ENCODE measurements at places on chromosomes 4 and X. TPM values are rescaled to one million over a fixed set of nuclear protein-coding genes. Genes with fewer than 3 reads are reported as not detected.

TXK gene
- not detected for total RNA-seq

GPC4 gene
- 21.1 TPM for total RNA-seq

TMEM144 gene
- 1.6 TPM for total RNA-seq

CSAG1 gene
- total RNA-seq = not detected

RAB33A gene
- 18.5 TPM for total RNA-seq

SMIM31 gene
- not detected for total RNA-seq

USP17L18 gene
- total RNA-seq = not detected

GAGE13 gene
- not detected for total RNA-seq

POU3F4 gene
- 13.0 TPM for total RNA-seq

RENBP gene
- total RNA-seq = 11.8 TPM

ZFYVE28 gene
- 1.4 TPM for total RNA-seq

SHROOM2 gene
- 10.3 TPM for total RNA-seq

GRCh38 chr4:39004758-39005157, 27.5 kb downstream of the TMEM156 start:
- DNase-seq = no peak
- no peaks in the 10 kb centered on the region for H3K4me1 ChIP-seq
- H3K36me3 ChIP-seq = peaks cover 3% of the 10 kb centered on the region
- H3K4me3 ChIP-seq = no peak overlapping the region
- peaks cover 4% of the 10 kb centered on the region for H3K27me3 ChIP-seq

GRCh38 chr4:99803566-99804101, 13.0 kb upstream of the DAPP1 start:
- peaks cover 20% of the 10 kb centered on the region for H3K4me1 ChIP-seq
- H3K4me3 ChIP-seq = no peak overlapping the region
- H3K27ac ChIP-seq = no peak overlapping the region
- no peak for DNase-seq

DNA sequence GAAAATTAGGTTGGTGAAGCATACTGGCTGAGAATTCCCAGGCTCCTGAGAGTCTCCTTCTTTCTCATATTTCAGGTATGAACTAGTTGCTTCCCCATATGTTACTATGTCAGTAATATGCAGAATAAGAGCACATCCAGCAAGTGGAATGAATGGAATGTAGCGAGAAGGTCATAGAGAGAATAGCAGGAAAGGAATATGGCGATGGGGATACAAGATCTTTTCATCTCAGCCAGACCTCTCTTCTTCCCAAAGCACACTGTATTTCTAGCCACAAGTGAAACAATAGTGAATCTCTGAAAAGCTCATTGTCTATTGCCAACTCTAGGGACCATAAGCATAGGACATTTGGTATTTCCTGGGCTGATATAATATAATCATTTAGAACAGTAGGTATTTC, 54.6 kb upstream of the MMAA start:
- H3K27ac ChIP-seq = no peak overlapping the region
- H3K27me3 ChIP-seq = no peaks in the 10 kb centered on the region
- H3K4me3 ChIP-seq = no peak overlapping the region
- peaks cover 37% of the 10 kb centered on the region for H3K36me3 ChIP-seq

- H3K36me3 ChIP-seq = peaks cover 5% of the 10 kb centered on the region
- no peaks in the 10 kb centered on the region for H3K27me3 ChIP-seq
- no peak overlapping the region for H3K4me3 ChIP-seq
Observed at GRCh38 chrX:10893976-10894375, 217.2 kb upstream of the HCCS start.

DNA sequence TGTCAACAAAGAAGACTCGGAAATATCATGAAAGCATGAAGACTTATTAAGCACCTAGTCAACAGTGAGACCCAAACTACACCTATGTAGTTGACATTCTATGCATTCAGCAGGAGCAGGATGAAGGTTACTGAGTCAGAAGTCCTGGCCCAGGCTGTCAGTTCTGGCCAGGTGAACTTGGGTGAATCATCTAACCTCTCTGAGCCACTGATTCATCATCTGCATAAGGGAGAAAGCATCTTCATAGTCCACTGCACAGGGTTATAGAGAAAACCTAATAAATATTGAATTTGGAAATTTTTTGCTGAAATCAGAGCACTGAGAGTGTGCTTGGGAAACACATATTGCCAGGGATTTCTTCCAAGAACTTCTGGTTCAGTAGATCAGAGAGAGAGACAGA, 296.0 kb upstream of the SFRP2 start:
- no peaks in the 10 kb centered on the region for H3K36me3 ChIP-seq
- H3K27ac ChIP-seq = no peak overlapping the region
- H3K4me3 ChIP-seq = no peak overlapping the region
- peaks cover 12% of the 10 kb centered on the region for H3K4me1 ChIP-seq

DNA sequence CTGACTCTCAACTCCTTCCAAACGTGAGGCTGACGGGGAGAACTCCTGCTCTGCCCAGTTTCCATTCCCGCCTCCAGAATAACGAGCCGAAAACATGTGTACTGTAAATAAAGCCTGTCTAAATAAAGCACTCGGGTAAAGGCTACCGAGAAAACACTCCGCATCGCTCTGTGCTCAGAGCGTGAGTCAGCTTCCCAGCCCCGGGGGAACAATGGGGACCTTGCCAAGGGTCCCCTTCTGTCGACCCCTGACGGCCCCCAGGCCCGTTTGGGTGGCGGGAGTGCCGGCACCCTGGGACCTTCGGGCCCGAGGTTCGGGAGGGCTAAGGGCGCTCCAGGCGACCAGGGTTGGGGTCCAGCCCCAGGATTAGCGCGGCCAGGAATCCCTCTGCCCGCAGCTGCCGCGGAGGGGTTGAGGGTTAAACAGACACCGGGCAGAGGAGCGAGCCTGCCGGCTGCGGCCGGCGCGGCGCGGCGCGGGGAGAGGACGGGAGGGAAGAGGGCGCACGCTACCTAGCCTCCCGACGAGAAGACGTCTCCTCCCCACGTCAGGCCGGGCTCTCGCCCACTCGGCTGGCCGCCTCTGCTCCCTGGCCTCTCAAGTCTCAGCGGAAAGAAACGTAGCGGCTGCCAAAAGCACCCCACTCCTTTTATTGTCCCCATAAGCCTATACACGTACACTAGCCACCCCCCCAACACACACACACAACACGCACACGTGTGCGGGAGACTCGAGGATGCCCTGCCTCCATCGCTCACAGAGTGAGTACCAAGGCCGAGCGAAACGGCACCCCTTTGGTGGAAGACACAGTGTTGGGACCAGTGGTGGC, 85.5 kb downstream of the BCOR start:
- H3K36me3 ChIP-seq = no peaks in the 10 kb centered on the region
- no peak for DNase-seq
- H3K27ac ChIP-seq = peak overlapping the region; percentile 89

- H3K27ac ChIP-seq = no peak within 1 kb of the TSS
- peaks cover 20% of the 10 kb centered on the region for H3K4me1 ChIP-seq
- no peaks in the 10 kb centered on the region for H3K36me3 ChIP-seq
- H3K27me3 ChIP-seq = peaks cover 52% of the 10 kb centered on the region
- H3K4me3 ChIP-seq = peak within 1 kb of the TSS; percentile 85
- peak; percentile 33 for DNase-seq
Observed at GRCh38 chrX:150362599-150363481, at the start of gene MAMLD1. Gene MAMLD1, plus strand, starts transcription at chrX:150363317. Its CDS starts 82,200 bp downstream, at chrX:150445517.

DNA sequence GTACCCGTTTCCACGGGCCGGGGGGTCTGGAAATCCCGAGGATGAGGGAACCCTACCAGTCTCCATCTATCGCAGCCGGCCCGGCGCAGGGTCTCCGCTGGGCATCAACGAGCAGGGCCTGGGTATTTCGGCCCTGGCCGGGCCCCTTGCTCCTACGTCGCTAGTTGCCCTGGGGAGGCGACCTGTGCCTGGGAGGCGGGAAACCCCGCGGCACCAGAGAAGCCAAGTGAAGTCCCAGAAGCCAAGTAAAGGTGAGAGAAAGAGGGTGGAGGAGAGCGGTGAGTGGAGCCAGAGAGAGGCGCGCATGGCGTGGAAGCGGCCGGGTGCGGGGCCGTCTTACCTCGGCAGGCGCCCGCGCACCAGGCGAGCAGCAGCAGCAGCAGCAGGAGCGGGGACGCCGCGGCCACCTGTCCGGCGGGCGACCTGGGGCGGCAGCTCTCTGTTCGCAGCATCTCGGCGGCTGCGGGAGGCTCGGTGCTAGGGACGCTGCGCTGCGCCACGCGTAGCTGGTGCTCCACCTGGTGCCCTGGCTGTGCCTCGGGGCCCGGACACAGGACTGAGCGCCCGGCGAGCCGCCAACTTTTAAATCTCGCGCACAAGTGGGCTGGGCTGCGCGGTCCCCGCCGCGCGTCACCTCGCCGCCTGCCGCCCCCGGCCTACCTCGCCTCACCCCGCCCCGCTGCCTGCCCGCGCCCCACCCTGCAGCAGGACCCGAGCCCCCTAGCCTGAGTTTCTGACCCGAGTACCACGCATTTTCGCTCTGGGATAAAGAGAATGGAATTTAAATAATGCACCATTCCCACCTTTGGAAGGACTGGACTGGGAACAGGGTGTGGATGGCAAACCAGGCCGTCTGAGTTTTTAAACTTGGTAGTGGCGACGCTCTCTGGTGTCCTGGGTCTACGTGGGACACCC, at the start of gene NMU:
TSS of gene NMU (minus strand) at position 558 of the 915 bp plus-strand sequence. CDS start at position 452, 106 bp downstream.
- H3K27me3 ChIP-seq = peaks cover 37% of the 10 kb centered on the region
- peak; percentile 23 for DNase-seq
- H3K27ac ChIP-seq = peak within 1 kb of the TSS; percentile 77
